Activated CD4-positive, alpha-beta memory T cell treated with anti-CD3 and anti-CD28 coated beads for 36 hours (primary cell): ENCODE measurements at places on chromosomes 12 and 14.

DNA sequence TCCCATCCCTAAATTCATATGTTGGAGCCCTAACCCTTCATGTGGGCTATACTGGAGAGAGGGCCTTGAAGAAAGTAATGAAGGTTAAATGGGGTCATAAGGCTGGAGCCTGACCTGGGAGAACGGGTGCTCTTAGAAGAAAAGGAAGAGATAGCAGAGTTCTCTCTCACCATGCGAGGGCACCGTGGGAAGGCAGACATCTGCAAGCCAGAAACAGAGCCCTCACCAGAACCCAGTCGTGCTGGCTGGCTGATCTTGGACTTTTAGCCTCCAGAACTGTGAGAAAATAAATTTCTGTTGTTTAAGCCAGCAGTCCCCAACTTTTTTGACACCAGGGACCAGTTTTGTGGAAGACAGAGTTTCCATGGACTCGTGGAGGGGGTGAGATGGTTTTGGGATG, 149.3 kb downstream of the ATP23 start:
- no peak for DNase-seq

GRCh38 chr12:39441189-39441962, 1.5 kb downstream of the KIF21A start:
- no peak for DNase-seq

GRCh38 chr14:22314183-22314820, 274.7 kb downstream of the DAD1 start:
- no peak for DNase-seq

DNA sequence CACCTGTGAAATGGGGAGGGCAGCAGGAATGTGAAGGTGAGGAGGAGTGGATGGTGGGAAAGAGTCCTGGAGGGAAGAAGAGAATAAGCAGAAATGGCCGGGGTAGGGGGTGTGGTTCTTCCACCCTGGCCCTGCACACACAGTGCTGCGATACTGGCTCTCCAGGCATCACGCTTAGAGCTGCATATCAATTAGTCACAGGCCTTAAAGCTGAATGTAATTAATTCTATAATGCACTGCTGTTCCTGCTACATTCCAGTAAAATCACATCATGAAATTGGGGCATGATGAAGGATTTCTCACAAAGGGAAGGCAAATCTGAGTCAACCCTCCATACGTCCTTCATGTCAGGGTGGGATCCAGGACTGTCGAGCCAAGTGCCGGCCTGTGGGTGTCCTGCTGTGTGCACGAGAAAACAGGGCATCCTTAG, 566.1 kb downstream of the BCL11B start:
- no peak for DNase-seq

DNA sequence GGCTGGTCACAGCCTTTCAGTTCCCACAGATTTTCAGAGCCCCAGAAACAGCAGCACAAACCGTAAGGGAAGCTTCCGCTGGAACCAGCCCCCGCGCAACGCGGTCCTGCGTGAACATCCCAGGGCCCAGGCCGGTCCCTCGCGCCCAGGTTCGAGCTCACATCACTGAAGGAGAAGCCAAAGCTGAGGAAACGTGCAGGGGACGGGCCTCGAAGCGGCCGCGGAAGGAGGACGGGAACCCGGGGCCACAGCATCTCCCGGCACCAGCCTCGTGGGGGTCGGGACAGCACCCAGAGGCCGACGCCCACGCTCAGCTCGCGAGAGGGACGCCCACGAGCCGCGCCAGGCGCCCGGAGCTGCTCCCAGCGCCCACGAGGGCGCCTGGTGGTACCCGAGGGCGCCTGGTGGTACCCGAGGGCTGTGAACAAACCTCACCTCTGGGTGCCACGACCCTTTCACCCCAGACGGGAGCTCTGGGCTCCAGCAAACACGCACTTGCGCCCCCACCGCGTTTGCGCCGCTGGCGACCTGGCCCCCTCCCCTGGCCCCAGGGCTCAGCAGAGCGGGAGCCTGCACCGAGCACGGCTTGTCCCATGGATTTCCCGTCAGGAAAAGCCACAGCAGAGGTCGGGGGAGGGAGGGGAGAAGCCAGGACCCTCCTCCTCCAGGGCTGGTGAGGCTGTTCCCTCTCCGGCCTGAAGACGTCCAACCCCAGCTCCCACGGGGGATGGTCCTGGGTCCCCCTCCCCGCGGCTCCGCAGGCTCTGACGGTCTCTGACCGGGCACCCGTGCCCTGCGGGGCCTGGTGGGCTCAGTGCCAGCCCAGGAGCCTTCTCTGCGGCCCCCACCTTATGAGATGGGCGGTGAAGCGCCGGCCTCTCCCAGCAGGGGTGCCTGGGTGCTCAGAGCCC, 6.9 kb downstream of the LRCOL1 start:
- no peak for DNase-seq

DNA sequence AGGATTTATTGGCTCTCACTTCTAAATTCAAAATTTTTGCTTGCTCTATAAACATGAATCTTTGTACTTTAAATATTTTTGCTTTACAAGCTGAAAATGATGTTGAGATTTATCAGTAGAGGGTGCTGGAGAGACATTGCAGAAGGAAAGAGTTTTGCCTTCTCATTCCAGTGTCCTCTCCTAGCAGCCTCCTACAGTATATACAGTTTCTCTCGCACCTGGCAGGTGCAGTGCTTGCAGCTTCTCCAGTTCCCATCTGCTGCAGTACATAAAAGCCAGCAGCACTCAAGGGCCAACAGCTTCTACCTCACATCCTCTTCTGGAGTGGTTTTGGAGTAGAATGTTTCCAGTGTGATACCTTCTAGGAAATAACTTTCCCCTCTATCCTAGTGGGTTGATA, 601.8 kb upstream of the ATXN7L3B start:
- no peak for DNase-seq

GRCh38 chr12:46354802-46355199, 17.8 kb downstream of the SLC38A2 start:
- no peak for DNase-seq

GRCh38 chr12:117819160-117819559, 149.6 kb downstream of the KSR2 start:
- no peak for DNase-seq

DNA sequence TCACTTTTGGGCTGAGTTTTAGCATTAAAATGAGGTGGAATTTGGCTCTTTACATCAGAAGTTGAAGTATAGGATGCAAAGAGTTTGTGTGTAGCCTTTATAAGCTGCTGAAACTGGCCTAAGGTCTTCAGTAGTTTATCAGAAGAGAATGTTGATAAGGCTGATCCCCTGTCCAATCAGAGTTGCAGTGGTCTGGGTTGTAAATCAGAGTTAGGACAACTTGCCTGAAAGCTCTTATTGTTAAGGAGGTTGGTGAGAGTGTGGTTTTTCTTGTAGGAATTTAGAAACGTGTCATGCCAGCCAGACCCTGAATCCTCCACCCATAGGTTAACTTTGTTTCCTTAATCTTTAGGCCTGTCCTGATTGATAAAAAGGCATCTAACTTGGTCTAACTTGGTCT, 143.5 kb downstream of the ST8SIA1 start:
- DNase-seq, result no peak

GRCh38 chr12:56720731-56721151, 4.4 kb downstream of the NACA start:
- no peak for DNase-seq

DNA sequence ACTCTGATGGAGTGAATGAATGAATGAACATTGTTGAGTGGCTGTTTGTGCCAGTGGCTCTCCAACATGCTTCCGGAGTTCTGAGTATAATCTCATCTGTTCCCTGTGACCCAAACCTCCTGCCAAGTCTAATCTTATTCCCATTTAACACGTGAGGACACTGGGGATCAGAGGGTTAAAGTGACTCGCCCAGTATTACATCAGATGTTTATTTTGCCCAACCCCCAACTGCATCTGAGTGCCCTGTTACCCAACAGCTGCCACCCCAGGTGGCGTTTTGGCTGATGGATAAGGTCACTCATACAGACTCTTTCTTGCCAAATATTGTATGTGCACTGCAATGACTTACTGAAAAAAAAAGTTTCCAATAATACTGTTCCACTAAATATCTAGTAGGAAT, 210.9 kb downstream of the EXOC5 start:
- DNase-seq, result no peak

GRCh38 chr12:71240946-71241345, 83.1 kb upstream of the TSPAN8 start:
- DNase-seq, result no peak

DNA sequence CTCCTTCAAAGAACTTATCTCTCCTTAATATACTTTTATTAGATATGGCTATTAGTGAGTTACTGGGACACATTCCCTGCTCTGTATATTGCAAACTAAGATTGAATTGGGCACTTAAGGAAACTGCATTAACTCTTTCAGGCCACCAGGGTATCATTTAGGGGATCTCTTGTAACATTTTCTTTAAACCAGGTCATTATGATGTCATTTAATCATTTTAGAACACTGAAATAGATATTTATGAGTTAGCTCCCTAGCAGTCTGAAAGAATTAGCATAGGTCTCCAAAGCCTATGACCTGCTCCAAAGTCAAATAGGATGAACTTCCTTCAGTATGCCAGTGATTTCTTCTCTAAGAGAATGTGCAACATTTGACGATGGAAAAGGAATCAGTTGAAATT, 506.9 kb downstream of the FOXG1 start:
- DNase-seq, result no peak

DNA sequence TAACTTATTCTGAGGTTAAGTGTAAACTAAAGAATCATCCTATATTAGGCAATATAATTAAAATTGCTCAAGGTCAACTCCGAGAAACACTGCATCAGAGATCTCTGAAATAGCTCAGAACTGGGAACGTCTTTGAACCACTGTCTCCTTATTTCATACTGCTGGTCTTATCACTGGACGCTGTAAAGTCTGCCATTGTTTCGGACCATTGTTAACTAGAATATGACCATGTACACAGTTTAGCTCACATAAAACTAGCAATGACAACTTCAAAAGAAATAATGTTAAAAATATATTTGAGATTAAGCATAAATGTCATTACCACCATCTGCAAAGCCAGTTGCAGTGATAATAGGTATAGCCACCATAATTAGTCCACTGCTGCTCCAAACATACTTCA, 2.9 kb downstream of the ABCD2 start:
- no peak for DNase-seq

GRCh38 chr14:103507751-103508150, 14.9 kb downstream of the CKB start:
- no peak for DNase-seq

- DNase-seq, result no peak
These were observed 33.0 kb downstream of the LRCOL1 start for GRCh38 chr12:132577191-132577920.

GRCh38 chr14:43019826-43020225, 1413.2 kb downstream of the LRFN5 start:
- DNase-seq, result no peak

DNA sequence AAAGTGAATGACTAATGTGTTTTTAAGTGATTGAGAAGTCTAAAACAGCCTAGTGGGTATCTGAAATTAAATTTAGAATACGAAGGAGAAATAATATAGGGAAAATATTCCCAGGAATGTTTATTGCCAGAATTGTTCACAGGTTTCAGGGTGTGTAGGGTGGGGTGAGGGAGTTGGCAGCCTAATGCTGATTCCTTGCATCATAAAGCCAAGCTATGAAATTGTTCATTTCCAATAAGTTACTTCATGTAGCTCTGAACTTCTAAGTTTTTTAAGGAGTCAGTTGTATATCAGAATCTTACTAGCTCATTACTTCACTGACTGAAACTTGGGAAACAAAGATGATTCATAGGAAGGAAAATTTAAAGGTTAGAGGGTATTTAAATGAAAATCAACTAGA, 56.4 kb downstream of the RAB35 start:
- DNase-seq, result no peak

- no peak for DNase-seq
These were observed 428.2 kb downstream of the ATP23 start for GRCh38 chr12:58369576-58369975.
